ENCODE measurements at places on chromosomes 3 and 15. TPM values are rescaled to one million over a fixed set of nuclear protein-coding genes. Genes with fewer than 3 reads are reported as not detected.

The C2CD4A gene
- not detected for total RNA-seq

The CCNDBP1 gene
- 77.8 TPM for total RNA-seq

The SLC28A1 gene
- not detected for total RNA-seq

The LNP1 gene
- total RNA-seq: 0.76 TPM

The PPP2R3A gene
- 0.05 TPM for total RNA-seq

The ATP1B3 gene
- 115 TPM for total RNA-seq

The ECE2 gene
- total RNA-seq: not detected

The SH2D7 gene
- 0.07 TPM for total RNA-seq

The BTLA gene
- total RNA-seq: 42.6 TPM

The IQCF5 gene
- total RNA-seq: not detected

The GOLGA8R gene
- total RNA-seq: 8.4 TPM

The PFKFB4 gene
- total RNA-seq: 8.8 TPM

The FES gene
- 168 TPM for total RNA-seq

The TAGLN3 gene
- 0.66 TPM for total RNA-seq

Data from T-helper 1 cell treated with Interleukin-12 subunit alpha and Interleukin-12 subunit beta and Interleukin-4 antibody, amounts not matched to agents 30 ng/mL and 1 ng/mL, for 36 hours (primary cell).